ENCODE measurements at places on chromosomes 11 and 22.

DNA sequence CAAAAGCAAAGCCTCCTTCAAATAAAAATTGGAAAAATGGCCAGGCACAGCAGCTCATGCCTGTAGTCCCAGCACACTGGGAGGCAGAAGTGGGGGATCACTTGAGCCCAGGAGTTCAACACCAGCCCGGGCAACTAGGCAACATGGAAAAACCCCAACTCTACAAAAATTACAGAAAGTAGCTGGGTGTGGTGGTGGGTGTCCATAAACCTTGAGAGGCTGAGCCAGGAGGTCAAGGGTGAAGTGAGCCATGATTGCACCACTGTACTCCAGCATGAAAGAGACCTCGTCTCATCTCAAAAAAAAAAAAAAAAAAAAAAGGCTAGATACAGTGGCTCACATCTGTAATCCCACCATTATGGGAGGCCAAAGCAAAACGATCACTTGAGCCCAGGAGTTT lies 22.3 kb downstream of the DDX6 start:
- no peak for DNase-seq

- DNase-seq: no peak
Measured at GRCh38 chr11:125091247-125091876, 20.1 kb downstream of the TMEM218 start.

GRCh38 chr11:132024587-132025295 lies 654.3 kb downstream of the NTM start:
- no peak for DNase-seq

DNA sequence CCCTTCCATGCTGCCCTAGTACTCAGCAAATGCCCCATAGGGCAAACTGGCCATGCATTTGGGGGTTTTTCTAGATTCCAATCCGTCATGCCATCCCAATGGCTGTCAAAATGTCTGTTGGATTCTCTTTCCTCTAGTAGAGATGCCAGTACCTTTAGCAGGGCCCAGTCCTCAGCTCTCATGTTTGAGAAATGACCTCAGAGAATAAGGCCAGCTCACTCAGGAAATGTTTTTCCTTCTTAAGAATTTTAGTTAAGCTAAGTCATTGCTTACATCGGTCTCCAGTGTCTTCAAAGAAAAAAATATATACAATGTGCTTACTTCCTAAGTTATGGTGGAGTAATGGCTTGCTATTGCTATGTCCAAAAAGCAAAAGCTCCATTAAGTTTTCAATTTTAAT lies 14.1 kb upstream of the ALKBH3 start:
- DNase-seq: no peak

Measured in mesenteric fat pad (tissue), 1 donor.